ENCODE measurements at places on chromosomes 6 and 20. TPM values are rescaled to one million over a fixed set of nuclear protein-coding genes. Genes with fewer than 3 reads are reported as not detected.

DNA sequence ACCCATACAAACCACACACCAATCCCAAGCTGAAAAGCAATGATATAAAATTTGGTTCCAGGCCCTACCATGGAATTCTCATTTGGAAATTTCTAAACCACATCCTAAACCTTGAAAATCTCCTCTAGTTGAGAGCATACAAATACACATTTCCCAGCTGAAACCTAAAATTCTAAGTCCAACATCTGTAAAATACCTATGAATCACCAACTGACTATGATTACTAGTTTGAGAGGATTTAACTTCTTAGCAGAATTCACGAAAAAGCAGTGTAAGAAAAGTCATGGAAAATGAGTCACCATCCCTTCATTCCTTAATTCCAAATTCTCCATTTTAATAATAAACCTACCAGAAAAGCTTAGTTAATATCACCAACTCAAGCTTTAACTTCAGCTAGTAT lies 15.4 kb downstream of the RANBP9 start:
- DNase-seq, result no peak

DNA sequence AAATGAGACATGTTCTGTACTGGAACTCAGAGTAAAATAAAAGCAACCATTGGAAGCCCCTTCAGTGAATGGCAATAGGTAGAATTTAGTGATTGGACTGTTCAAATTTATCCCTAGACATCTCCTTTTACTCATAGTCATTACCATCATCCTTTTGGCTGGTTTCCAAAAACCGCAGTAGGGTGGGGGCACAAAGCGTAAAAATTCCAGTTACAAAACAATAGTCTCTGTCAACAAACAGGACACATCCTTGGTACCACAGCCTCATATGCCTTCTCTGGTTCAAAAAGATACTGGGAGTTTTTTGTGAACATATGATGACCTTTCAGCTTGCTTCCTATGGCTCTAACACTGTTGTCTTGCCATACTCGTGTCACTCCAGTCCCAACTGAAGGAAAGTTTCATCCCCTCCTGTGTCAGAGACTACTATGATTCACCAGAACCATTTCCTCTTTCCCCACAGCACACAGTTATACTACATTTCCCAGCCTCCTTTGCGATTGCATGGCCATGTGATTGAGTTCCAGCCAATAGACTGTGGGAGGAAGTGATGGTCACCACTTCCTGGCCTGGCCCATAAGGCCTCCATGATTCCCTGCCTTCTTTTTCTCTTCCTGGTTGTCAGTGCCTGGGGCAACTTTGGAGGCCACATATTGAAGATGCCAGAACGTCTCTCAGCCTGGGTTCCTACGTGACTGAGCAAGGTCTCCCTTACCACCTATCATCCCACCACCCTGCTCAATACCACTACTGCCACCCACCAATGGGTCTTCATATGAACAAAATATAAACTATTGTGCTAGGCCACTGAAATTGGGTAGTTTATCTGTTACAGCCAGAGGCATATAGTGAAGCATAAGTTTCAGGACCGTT lies 162.4 kb downstream of the ID4 start:
- DNase-seq, result no peak

GRCh38 chr20:26207237-26207966 lies 510.7 kb upstream of the ZNF337 start:
- no peak for DNase-seq

- DNase-seq, result peak; percentile 33
Observed at GRCh38 chr20:658731-659291, 5.8 kb upstream of the SRXN1 start.

- DNase-seq, result no peak
Observed at GRCh38 chr20:62159839-62160238, 16.3 kb downstream of the SS18L1 start.

GRCh38 chr6:22413681-22414311 lies 117.0 kb upstream of the PRL start:
- DNase-seq, result no peak

DNA sequence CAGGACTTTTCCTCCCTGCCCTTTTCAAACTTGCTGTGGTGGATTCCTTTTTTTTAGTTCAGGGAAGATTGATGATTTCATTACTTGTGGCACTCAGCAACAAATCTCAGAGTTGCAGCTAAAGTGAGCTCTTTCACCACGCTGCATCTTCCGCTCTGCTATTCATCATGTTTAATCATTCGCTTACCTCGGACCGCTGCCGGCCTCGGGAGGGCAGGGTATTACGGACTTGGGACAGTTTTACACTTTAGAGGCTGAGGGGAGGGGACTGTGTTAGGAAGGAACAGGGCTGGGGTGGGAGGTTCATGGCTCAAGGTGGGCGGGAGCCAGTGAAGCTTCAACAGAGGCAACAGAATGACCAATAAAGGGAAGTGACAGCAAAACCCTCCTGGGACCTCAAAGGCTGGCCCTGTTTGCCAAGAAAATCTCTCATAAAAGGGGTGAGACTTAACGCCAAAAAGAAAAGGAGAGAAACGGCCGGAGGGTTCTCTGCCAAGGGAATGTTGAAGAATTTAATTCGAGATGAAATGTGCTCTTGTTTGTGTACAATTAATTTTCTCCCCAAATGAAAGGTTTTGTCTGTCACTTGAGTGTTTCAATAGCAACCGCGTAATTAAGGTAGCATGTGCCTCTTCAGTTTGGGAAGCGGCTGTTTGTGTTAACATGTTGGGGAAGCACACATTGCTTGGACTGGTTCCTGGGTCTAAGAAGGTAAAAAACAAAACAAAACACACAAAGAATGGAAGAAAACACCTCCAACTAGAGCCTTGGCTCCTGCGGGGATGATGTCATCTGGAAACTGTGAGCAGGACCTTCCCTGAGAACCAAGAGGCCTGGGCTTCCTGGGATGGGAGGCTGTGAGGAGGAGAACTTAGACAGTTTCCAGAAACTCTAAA lies 72.5 kb upstream of the SULF2 start:
- DNase-seq, result no peak

GRCh38 chr6:115947966-115948541 lies 112.6 kb downstream of the FRK start:
- no peak for DNase-seq

DNA sequence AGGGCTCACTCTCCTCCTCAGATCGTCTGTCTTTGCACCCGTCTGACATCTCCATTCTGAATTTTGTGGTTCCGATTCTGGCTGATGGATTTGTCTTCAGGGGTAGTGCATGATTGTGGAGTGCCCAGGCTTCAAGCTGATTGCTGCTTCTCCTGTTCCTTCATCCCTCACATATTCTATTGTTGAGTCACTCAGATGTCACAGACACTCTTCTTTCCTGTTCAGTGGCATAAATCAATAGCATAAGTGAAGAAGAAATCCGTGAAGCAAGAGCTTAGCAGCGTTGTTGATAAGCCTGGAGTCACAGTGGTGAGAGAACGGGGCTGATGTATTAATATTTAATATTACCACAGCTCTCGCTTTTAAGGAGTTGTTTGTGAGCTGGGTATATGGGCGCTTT lies 152.5 kb downstream of the MTHFD1L start:
- no peak for DNase-seq

DNA sequence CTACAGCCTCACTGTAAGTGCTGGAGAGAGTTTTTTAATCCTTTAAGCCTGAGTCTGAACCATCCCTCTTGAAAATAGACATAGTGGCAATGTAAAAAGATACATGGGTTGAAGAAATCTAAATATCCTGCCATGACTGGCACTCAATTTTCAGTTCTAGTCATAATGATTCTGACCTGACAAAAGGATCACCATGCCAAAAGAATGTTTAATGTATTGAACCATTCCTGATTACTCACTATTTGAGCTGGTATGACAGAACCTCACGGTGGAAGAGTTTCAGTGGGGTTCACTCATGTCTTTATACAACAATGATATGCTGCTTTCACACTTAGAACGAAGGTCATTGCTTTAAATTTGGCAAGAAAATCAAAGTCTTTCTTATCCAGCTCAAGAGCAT lies 93.4 kb downstream of the HIVEP2 start:
- DNase-seq, result no peak

- no peak for DNase-seq
Observed at GRCh38 chr6:112027942-112028674, 25.8 kb upstream of the CCN6 start.

- peak; percentile 75 for DNase-seq
Observed at GRCh38 chr6:26196846-26197635, 109.8 kb downstream of the HFE start.

DNA sequence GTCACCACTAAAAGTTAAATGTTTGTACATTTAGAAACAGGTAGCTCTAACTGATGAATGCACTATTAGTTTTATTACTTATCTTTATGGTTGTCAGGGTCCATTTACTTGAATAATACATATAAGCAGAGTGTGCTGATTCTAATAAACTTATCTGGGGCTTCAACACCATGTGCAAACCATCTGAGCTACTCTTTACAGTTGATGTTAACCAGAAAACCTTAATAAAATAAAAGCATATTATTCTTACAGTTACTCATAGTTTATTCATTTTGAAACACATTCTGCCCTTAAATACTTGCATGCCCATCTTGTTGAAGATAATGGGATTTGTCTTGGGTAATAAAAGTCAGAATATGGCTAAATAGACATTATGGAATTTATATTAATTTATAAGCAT lies 1042.2 kb downstream of the EPHA7 start:
- no peak for DNase-seq

DNA sequence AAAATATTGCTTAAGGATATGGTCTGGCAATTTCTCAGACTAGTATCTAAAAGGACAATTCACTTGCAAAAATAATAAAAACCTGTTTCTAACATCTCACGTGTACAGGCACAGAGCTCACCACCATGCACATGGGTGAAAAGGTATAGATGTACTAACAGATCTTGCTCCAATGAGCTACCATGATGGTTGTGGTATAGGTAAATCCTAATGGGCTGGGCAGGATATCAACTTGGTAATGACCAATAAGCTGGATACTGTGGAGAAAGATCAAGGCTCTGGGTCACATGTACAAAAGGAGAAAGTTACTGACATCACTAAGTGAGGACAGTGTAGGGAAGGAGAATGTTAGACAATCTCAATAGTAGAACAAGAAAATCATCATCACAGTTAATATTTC lies 111.0 kb upstream of the NUP153 start:
- no peak for DNase-seq

GRCh38 chr20:6489361-6490171 lies 277.9 kb upstream of the BMP2 start:
- no peak for DNase-seq

GRCh38 chr6:27562027-27562410 lies 89.1 kb upstream of the ZNF184 start:
- peak; percentile 63 for DNase-seq

- no peak for DNase-seq
Observed at GRCh38 chr20:48339986-48340882, 487.6 kb downstream of the PREX1 start.

GRCh38 chr6:16409531-16410441 lies 171.4 kb downstream of the GMPR start:
- DNase-seq, result peak; percentile 68

GRCh38 chr6:152952866-152953509 lies 29.9 kb downstream of the FBXO5 start:
- DNase-seq, result no peak

GRCh38 chr6:12294851-12295536 lies 4.8 kb downstream of the EDN1 start:
- no peak for DNase-seq

DNA sequence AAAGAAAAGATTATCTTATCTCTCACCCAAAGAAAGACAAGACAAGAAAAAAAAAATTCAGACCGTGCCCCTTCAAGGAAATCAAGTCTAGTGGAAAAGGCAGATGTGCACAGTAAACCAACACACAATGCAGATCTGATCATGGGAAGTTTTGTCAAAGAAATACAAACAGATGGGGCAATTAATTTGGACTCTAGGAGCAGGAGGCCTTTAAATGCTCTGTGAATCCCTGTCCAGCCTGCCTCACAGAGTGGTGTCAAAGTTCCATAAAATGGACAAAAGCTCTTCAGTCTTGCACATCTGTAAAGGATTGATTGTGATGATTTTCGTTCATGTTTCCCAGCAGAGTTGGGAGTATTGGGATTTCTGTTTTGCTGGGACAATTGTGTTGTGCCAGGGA lies 53.1 kb upstream of the TGM3 start:
- no peak for DNase-seq

DNA sequence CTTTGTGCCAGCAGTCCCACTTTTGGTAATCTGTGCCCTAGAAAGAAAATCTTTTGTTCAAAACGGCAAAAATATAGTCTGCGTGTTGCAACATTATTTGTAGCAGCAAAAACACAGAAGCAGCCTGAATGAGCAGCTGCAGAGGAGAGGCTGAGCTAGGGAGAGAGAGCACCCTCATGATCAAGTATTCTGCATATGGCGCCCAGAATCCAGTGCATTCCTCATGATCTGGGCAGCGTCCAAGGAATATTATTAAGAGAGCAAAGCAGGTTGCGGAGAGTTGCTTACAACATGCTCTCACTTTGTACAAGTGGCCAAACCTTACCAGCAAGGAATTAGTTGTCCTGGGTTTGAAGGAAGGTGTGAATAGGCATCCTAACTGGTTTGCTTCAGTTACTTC lies 25.9 kb downstream of the KIZ start:
- no peak for DNase-seq

DNA sequence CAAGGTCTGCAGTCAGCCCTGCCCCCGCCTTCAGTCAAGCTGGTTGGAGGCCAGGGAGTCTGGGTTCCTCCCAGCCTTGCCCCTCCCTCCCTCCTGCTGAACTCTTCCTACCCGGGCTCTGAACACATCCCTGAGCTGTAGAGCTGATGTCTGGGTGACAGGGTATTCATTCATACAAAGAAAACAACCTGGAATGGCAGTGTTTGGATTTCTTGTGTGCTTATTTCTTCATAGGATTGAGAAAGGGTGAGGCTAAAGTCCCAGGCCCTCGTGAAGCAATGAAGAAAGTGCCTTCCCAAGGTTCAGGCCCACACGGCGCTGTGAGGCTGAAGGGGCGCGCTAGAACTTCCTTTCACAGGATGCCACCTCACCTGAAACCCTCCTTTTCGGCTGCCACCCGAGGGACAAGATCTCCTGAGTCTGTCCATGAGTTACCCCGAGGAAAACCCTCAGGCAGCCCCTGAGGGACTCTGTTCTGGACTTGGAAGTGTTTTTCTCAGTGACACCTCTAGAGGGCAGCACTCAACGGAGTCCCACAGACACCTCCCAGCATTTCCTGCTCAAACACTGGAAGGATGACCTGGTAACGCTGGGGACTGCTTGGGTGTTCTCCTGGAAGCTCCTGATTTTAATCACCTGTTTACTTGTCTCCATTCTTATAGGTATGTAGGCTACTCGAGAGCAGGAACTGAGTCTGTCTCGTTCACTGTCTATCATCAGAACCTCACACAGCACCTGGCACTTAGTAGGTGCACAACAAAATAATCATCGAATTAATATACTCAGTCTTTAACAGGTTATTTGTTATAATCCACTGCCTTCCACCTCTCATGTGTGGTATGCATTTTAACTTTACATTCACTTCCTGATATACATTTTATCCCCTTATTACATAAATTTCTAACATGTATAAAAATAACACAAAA lies 11.8 kb upstream of the GSTA1 start:
- peak; percentile 64 for DNase-seq

GRCh38 chr20:25051386-25052155 lies 6.4 kb downstream of the ACSS1 start:
- DNase-seq, result peak; percentile 3

PFDN4 gene
- total RNA-seq, result 94.4 TPM

RGS17 gene
- 7.4 TPM for total RNA-seq

LAMP5 gene
- total RNA-seq, result 0.37 TPM

PDSS2 gene
- 15.8 TPM for total RNA-seq

PDYN gene
- 0.14 TPM for total RNA-seq

CCN2 gene
- 75.9 TPM for total RNA-seq

SPATA2 gene
- 11.3 TPM for total RNA-seq

RAET1L gene
- total RNA-seq, result not detected

TCEA2 gene
- 63.5 TPM for total RNA-seq

CST5 gene
- not detected for total RNA-seq

OLIG3 gene
- 5.4 TPM for total RNA-seq

HLA-DOB gene
- 0.46 TPM for total RNA-seq

PHF10 gene
- 39.3 TPM for total RNA-seq
